ENCODE measurements at places on chromosomes 12 and 14.

- DNase-seq: peak; percentile 71
Measured at GRCh38 chr14:51472881-51473280, 178.8 kb upstream of the FRMD6 start.

DNA sequence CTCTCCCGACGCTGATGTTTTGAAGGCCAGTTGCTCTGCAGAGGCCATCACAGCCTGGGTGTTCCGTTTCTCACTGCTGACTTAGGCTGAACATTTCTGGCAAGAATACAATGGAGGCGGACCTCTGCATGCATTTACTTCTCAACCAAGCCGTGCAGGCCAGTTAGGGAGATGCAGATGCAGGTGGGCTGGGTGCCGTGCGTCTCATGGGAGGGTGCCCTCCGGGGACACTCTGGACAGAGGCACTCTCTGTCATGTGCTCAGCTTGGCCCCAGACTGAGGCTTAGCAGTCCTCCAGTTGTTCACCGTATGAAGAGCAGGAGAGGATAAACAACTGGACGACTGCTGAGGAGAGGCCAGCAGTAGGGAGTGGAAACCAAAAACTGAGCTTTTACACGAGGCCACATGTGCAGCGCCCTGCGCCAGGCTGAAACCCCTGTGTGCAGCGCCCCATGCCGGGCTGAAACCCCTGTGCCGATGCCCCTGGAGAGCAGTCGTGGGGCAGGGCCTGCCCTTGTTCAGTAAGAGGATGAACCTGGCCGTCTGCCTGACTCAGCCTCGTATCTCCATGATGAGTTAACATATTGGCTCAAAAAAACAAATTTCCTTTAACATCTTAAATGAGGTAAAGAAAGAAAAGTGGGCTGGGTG is 32.3 kb downstream of the DDX51 start:
- DNase-seq: no peak

DNA sequence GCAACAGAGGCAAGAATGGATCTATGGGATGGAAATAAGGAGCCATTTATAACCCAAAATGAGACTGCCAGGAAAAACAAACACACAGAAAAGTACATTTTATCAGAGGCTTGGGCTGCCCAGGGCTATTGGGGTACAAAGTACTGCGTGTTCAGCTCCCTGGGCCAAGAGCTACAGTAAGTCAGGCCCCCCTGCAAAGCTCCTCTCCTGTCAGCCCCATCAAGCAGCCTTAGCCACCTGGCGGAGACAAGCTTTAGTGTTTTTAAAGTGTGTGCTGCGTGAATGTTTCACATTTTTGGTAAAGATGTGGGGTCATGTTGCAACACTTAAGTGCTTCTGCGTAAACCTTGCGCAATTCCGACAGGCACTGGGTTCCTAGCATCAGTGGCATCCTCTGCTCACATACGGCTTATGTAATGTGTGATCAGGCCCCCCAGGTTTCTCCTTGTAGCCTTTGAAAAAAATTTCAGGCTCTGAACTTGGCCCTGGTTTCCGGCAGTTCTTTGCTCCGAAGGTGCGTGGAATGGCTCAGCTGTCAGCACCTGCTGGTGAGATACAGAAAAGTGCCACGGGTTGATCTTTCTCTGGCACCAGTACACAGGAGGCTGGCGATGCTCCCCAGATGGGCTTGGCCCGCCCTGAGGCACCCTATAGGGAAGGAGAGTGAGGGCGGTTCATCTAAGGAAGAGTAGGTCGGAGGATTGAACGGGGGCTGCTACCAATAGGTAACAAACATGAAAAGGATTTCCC is 198.7 kb upstream of the EEA1 start:
- peak; percentile 48 for DNase-seq

DNA sequence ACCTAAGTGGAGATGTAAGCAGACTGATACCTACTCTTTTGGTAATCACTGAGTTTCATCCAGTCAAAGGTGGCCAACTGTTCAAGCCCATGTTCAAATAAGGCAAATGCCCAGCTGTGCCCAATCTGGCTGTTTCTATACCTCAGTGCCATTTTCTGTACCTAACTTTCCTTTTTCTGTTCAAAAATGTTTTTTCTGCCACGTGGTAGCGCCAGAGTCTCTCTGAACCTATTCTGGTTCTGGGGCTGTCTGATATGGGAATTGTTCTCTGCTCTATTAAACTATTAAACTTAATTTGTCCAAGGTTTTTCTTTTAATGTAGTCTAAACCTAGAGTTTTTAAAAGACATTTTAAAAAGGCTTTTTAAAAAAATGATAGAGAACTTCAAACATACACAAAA is 391.2 kb downstream of the NOVA1 start:
- DNase-seq: no peak

DNA sequence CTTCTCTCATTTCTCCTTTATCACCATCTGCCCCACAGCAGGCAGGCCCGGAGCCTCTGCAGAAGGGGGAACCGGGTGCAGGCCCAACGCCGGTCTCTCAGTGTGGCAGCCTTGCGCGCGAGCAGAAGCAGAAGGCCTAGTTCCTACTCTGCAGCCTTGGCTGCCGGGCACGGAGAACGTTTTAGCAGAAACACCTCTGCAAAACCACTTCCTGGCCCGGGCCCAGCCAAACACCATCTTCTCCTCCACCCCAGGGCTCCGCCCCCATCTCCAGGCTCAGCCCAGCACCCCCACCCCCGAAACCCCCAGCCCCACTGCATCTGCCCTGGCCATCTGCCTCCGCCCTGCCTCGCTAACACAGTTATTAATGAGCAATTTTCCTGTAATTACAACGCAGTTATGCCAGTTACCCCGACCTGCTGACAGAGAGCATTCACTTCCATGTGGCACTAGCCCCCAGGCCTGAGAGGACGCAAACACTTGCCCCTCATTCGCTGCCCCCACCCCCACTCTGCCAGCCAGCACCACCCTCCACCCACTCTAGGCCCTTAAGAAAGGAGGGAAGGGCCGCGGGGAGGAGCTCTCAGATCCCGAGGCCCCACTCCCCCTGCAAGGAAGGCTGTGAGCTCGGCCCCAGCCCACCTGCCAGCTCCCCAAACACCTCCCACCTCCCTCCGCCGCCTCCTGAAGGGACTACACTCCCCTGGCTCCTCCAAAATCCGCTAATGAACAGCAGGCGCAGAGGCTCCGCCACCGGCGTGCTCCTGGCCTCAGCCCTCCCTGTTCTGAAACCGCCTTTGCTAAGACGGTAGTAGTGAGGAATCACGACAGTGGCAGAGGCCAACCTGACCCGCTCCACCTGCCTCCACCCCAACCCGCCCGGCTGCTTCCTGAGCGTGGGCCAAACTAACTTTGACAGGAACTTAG is 44.7 kb upstream of the FBRSL1 start:
- no peak for DNase-seq

DNA sequence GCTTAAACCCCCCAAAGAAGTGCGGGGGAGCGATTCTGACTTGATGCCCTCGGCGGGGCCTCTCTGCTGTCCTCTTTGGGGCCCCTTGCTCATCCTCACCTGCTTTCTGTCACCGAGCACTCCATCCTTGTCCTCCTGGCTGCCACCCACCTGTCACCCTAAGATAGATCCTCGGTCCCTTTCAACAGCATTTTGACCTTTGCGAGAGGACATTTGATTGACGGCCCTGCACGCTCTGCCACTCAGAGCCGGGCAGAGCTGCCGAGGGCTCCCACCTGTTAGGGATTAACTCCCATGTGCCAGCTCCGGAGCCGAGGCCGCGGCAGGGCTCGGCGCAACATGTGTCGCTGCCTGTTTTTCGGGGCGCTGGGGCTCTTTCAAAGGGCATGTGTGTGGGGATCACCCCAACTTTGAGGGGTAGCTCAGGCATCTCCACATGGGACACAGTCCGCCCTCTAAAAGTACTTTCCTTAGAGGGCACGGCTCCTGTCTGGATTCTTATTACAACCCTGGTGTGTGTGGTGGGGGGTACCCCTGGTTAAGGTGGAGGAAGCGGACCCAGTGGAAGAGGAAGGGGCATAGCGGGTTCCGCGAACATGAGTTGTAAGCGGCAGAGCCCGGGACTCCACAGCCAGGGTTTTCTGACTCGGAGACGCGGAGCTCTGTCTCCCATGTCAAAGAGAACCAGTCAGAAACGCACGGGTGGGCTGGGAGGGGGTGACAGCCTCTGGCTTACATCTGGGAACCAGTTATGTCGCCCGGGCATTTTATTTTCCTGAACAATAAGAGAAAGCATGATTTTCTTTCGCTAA is 811 bp upstream of the MEG3 start:
- DNase-seq: no peak

DNA sequence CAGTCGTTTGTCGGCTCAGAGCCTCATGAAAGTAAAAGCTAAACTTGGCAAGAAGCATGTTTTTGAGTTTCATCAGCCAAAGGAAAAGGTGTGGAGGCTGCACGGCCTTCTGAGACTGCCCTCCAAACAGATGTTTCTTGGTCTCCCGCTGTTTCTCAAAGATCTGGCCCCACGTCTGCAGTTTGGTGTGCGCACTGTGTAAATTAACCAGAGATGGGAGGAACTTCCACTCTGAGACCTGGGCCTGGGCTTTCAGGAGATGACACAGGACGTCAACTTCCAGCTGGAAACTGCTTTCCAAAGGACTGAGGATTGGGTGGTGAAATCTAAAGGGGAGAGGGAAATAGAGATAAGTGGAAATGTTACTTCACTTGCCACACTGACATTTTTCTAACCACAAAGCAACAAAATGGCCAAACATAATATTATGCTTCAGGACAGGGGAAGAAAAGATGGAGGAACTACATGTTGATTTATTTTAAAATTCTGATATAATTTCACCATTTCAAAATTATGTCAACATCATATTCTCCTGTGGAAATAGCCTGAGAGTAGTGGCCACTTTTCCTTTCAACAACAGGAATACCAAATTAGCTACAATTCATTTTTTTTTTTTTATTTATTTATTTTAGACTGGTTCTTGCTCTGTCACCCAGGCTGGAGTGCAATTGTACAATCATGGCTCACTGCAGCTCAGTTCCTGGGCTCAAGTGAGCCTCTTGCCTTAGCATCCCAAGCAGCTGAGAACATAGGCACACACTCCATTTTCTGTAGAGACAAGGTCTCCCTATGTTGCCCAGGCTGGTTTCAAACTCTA is 27.6 kb downstream of the KICS2 start:
- DNase-seq: no peak

GRCh38 chr12:3752741-3753486 is at the start of gene CRACR2A:
Gene CRACR2A (minus strand): TSS chr12:3753109. CDS start chr12:3696999, 56,110 bp downstream.
- DNase-seq: peak; percentile 71

- DNase-seq: no peak
Measured at GRCh38 chr12:52200781-52201450, 9.1 kb upstream of the KRT80 start.

DNA sequence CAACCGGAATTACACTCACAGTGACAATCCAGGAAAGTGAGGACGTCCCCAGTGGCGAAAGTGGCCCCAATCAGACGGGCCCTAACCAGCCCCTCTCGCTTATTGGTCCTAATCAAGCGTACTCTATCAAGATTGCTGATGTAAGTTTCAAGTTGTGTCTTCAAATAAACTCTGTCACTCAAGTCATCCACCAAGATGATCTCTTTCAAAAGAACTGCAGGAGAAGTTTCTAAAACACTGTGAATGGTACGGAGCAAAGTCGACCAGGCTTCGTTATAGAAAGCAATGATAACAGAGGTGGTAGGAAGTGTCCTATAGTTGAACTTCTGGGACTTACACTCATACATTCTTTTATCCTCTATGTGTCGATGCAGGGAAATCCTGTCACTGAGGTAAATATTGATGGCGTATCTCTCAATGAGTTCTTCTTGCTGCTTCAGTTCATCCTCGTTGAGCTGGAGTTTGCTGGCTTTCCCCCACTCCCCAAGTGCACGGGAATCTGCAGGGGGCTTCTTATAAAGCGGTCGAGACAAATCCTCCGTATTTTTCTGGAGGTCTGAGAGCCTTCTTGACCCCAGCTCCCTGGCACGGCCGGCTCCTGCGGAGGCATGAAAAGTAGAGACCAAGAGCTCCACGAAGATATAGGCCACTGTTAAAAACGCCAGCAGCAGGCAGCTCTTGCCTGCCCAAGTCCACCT is 604 bp downstream of the GALNT4 start:
- no peak for DNase-seq

GRCh38 chr12:106246891-106247673 is 738 bp downstream of the CKAP4 start:
- peak; percentile 64 for DNase-seq

DNA sequence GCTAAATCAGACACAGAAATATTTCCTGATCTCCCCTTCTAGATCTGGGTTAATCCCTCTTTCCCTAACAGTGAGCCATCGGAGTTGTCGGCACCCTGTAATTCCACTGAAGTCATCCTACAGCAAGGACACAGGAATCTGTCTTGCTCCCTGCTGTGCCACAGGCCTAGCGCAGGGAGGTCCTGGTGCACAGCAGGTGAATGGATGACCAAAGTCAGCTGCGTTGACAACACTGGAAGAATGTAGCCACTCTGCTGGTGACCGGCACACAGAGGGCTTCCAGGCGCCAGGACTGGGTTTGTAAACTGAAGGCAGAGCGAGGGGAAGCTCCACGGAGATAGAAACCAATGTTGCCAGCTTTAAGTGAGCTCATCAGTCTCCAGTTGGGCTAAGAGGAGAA is 23.6 kb downstream of the TMEM229B start:
- DNase-seq: no peak

- DNase-seq: no peak
Measured at GRCh38 chr14:61701946-61702345, 6.6 kb downstream of the HIF1A start.

- no peak for DNase-seq
Measured at GRCh38 chr12:94416613-94417012, 43.1 kb downstream of the CEP83 start.

GRCh38 chr12:68240975-68241374 is 12.4 kb downstream of the IL22 start:
- peak; percentile 68 for DNase-seq

DNA sequence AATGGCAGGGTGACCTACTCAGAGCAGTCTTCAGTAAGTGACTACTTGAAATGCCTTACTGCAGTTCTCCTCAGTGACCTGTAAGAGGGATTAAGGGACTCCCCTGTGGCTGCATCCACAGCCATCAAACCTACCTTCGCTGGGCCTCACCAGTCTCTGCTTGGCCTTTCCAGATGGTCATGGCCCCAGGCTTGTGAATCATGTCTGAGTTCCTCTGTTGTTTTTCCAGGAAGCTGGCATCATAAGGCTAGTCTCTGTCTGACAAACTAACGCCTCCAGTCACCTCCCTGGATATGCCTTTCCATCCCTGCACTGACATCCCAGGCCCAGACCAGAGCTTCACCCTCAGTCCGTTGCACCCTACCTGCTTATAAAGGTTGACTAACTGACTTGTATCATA is 14.0 kb downstream of the RNASE2 start:
- peak; percentile 86 for DNase-seq

GRCh38 chr14:33767586-33768457 is 183.1 kb downstream of the EGLN3 start:
- no peak for DNase-seq

DNA sequence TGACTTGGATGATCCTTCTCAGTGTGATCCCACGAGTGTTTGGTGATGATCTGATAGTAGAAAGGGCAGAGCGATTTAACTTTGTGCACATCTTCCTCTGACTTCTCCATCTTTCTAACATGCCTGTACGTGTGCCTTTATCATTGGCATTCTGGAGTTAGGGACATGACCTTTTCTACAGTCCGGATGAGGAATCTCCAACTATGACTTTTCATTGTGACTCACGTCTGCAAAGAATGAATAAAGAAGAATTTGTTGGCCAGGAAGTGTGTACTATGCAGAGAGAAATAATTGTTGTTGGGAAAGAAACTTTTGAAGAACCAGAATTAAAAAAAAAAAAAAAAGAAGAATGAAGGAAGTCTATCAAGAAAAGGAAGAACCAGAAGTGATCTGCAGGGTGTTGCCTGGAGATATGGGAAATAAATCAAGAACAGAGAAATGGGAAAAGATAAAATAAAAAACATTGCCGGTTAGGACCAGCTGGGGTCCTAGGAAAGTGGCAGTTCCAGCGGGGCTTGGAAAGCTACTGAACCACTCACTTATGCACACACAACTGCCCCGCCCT is 25.3 kb downstream of the PPFIBP1 start:
- DNase-seq: peak; percentile 87

- DNase-seq: no peak
Measured at GRCh38 chr14:33834466-33835260, 116.2 kb downstream of the EGLN3 start.
